AG09309 (cell line): ENCODE measurements at places on chromosomes 5 and 9.

GRCh38 chr5:32022638-32023037 is 151.5 kb downstream of the GOLPH3 start:
- DNase-seq = no peak

DNA sequence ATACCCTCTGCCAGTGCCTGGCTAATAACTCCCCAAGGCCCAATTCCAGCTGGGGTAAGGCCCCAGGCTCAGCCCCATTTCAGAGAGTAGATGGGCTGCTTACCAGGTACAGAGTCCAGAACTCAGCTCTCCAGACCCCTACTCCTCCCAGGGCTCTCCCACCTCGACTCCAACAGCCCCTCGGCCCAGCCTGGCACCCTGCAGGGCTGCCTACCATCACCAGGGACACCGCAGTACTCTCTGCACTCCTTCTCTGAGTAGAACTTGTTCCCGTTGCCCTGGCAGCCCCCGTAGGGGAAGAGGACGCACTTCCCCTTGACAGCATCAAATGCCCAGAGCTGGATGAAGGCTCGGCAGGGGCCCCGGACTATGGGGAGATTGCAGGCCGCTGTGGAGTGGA is 17.4 kb downstream of the AMBP start:
- no peak for DNase-seq

DNA sequence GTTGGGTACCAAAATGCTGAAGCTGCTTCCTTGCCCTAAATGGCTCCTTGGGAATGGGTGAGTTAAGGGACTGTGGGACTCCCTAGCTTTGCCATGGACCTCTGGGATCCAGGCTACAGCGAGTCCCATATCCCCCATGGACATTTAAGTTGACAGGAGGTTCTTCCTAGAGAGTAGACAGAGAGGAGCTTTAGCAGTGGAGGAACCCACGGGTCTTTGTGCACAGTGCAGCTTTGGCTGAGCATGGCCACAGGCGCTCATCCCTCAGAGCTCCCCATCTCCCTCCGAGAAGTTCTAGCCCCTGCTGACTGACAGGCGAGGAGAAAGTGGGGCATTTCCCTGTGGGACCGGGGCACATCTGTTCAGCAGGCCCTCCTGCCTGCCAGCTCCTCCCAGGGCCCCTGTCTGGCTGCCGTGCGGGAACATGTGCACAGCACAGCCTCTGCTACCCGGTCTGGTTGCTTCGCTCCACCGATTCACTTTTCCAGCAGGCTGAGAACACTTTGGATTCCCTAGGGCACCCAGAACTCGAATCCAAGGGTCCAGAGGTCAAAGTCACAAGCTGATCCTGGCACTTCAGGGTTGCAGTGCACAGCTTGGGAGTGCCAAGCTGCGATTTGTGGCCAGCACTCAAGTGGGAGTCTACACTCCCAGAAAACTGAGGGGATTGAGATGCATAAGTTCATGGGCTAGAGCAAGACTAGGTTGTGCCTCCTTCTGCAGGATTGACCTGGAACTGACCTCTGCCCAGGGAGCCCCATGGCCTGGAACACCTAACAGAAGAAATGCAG is 40.6 kb upstream of the DMRTA1 start:
- DNase-seq = no peak

DNA sequence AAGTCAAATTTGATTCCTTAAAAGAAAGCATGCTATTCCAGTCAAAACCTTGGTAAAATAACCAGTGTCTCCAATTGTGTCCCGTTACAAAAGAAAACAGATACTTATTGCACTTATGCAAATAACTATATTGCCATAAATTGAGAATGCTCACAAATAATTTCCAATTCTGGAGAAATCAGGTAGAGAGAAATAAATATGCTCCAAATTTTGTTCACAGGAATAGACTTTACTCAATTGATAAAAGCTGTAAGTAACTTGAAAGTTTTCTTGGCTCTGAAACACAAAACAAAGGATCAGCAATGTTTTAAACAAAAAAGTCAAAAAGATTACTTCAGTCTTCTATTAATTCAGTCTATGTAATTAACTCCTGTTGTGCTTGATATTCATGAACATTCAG is 7.8 kb upstream of the DTWD2 start:
- DNase-seq = no peak

GRCh38 chr9:4850603-4851310 is 58.0 kb downstream of the RCL1 start:
- no peak for DNase-seq

DNA sequence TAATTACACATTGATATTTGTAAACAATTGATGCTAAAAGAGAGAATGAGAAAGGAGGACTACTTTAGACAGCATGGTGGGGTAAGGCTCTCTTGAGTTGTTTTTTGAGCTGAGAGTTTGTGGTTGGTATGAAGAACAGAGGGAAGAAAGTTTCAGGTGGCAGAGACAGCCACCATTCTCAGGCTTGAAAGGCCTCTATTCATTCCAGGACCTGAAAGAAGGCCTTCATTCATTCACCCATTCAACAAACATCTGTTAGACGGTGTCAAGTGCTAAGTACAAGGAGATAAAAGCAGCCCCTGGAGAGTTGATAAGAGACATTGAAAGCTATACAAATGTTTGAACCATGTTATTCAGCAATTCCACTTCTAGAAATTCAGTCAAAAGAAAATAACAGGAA is 21.7 kb upstream of the ADAM19 start:
- DNase-seq = no peak

DNA sequence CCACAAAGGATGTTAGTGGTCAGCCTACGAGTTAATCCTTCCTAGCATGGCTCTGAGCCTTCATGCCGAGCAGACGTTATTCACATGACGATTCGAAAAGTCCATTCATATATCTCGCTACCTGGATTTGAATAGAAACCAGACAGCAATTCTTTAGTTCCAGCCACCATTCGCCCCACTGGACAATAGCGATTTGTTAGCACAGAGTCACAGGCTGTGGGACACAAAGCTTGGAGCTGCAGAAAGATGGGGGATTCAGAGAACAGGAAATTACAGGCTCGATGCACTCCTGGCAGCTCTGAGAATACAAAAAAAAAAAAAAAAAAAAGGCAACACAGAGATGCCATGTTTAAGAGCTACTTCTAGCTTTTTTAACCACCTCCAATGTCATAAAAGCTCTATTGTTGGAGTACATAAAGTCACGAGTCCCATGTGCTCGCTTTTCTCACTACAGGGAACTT is 110.7 kb downstream of the NR6A1 start:
- no peak for DNase-seq

- no peak for DNase-seq
Measured at GRCh38 chr9:69466151-69466550, 141.1 kb downstream of the ENTREP1 start.

DNA sequence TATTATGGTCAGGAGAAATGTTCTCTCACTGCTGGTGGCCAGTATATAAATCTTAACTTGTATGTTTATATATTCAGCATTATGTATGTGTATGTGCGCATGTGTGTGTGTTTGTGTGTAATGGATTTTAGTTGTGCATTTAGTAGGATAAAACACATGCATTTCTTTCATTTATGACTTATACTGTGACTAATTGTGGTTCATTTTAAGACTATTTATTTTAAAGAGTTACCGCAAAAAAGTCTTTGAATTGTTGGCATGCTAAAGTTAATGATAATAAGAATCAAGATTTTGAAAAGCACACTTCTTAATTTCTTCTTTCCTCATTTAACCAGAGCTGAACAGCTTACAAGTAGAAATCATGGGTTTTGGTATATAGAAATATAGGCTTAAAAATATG is 60.9 kb downstream of the RAI14 start:
- no peak for DNase-seq

DNA sequence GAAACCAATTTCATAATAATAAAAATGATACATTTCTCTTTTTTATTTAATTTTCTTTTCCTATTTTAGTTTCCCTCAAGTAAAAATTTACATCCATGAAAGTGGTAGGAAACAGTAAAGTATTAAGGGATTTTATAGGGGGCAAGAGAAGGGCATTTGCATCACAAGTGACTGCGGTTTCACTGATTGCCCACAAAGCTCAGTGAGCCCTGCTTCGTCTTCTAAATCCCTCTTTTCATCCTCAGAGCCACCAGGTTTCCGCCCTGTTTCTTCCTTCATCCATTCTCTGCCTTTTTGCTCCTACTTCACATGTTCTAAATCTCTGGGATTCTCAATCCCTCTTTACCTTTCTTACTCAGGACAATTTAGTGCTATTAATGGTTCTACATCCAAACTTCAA is 491.4 kb downstream of the LRRC70 start:
- no peak for DNase-seq

- DNase-seq = no peak
Measured at GRCh38 chr5:128397876-128398275, 140.2 kb downstream of the FBN2 start.

GRCh38 chr5:120055858-120056257 is 408.2 kb upstream of the PRR16 start:
- peak; percentile 44 for DNase-seq

- no peak for DNase-seq
Measured at GRCh38 chr5:61286446-61287132, 45.5 kb upstream of the ZSWIM6 start.

DNA sequence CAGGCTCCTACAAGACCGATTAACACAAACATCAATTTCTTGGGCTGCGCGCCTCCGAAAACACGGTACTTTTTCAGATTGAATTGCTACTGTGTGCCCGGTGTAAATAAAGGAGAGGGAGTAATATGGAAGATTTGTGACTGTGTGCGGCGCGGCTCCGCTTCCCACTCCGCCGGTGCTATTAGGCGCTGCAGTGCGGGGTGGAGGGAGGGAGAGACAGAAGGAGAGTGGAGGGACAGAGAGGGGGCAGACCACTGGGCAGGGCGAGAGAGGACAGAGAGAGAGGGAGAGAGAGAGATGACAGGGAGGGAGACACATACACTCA is 24.7 kb upstream of the RNU6ATAC start:
- no peak for DNase-seq

DNA sequence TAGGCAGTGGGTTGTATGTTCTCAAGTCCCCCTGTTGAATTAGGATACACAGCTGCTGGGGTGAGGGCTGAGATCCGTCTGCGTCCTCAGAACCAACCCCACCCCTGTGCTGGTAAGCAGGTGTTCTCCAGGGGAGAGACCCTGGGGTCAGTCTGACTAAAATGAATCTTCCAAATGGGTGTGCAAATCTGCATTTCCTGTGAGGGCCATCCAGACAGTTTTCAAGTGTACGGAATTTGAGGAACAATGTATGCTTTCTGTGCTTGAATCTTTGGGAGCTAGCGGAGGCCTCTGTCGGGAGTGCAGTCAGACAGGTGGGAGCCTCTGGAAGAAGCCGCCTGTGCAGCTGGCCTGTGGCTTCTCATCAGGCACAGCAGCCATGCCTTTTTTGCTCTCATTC is 122.9 kb downstream of the MACROH2A1 start:
- no peak for DNase-seq

- DNase-seq = no peak
Measured at GRCh38 chr5:50675385-50675784, 8.9 kb downstream of the PARP8 start.

GRCh38 chr9:77587851-77588250 is 60.3 kb downstream of the GNA14 start:
- DNase-seq = no peak

GRCh38 chr5:125310749-125311148 is 564.3 kb upstream of the ZNF608 start:
- DNase-seq = no peak

DNA sequence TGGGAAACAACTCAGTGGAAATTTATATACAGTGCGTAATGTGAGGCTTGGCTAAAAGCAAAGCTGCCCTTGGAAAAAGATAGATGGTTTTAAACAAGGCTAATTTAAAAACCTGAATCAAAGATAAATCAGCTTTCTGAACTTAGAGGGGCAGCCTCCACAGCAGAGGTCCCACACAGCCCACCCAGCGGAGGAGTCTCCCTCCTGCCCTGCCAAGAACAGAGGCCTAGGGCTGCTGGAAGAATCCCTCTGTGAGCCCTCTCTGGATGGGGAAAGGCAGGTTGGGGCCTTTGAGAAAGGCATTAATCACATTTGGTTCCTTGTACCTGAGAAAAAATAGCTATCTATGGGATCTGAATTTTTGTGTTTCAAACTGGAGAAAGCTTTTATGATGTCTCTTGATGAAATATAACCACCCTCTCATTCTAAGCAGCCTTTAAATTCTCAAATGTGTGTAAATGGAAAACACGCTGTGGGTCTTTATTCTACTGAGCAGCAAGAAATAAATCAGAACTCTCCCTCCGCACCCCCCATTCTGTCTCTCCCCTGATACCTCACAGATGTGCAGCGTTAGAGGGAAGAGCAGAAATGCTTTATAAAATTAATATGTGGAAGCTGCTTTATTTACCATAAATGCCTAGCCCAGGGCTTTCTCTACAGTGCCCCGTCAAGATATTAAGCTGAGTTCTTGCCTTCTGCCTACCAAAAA is 329.2 kb downstream of the EFNA5 start:
- DNase-seq = no peak

DNA sequence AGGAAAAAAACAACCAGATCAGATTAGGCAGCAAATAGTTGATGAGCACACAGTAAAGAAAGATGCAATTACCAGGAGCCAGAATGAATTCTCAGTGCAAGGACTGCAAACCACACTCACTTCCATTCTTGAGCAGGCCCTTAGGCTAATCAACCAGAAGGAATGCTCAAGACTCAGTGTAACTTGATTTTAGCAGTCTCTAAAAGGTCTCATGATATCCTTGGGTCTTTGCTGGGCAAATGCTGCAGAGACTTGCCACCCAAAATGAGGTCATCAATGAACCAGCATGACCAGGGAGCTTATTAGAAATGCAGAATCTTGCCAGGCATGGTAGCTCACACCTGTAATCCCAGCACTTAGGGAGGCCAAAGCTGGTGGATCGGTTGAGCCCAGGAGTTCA is 20.1 kb upstream of the TMEM245 start:
- DNase-seq = no peak

DNA sequence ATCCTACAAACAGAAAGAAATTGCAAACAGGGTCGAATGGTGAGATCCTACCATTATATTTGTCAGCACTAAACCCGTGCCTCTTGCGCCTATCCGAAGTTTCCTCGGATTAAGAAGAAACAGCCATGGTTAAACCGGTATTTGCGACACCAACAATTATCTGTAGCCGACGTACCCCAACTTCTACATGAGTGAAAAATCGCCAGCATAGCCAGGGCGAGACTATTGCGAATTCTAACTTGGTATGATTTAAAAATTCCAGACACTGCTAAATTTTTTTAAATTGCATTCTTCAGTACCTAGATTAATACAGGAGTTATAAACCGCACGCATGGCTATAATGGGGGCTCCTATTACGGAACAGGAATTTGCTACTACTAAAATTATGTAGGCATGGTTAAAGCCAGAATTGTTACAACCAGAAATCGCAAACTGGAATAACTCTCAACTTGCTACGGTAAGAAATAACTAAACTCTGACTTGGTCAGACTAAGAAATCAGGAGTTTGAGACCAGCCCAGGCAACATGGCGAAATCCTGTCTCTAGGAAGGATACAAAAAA is 25.3 kb upstream of the ANXA2R start:
- DNase-seq = no peak

DNA sequence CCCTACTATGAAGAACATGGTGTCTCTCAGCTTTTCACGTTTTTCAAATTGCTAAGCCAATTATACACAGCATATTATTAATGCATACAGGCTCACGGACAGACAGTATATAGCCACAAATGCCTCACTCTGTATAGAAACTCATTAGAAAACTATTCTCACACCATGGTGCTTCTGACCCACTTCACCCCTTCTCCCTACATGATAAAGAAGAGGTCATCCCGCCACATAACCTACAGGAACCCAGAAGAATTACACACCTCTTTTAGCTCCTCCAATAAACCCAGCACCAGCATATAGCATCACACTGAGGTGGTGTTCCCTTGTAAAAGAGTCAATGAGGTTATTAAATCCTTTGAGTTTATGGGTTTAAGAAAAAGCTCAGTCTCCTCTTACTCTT is 5.6 kb downstream of the TLE1 start:
- DNase-seq = no peak
